Stimulated activated CD4-positive, alpha-beta T cell treated with anti-CD3 and anti-CD28 coated beads, Interleukin-1b, Interleukin-23, amount 100 ng/mL, for 48 hours (primary cell): ENCODE measurements at places on chromosomes 5 and 9.
A peak's percentile ranks its signal among the peaks of the same experiment; 100 is the strongest.

GRCh38 chr9:36992501-36993316, 41.4 kb downstream of the PAX5 start:
- no peak for DNase-seq

GRCh38 chr5:173624282-173624681, 7.8 kb upstream of the BOD1 start:
- no peak for DNase-seq

DNA sequence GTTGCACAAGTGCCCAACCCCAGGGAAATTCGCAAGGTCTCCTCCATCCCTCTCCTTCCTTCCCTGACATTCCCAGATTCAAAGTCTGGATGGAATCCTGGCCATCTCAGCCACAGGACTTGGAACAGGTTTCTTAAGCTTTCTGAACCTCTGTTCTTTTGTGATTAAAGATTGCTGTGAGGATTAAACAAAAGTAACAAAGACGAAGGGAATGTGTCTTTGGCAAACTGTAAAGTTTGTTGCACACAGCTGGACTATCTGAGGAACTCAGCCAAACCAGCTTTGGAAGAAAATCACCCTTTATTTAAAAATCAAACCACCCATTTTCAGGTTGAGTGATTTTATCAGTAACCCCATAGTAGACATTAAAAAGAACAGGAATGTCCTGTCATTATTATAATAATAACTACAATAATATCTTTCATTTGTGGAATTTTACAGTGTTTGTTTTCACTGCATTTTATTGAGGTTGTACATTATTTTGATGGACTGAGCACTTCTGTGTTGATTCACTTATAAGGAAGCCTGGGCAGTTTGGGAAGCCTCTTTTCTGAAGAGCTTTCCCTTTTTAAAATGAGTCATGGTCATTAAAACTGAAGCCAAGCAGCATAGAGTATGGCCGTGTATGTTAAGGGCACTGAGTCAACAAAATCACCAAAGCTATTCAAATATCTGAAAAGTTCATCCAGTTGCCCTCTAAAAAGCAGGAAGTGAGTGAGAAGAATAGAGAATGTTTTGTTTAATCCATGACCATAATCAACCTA, 310.2 kb downstream of the AGTPBP1 start:
- no peak for DNase-seq

DNA sequence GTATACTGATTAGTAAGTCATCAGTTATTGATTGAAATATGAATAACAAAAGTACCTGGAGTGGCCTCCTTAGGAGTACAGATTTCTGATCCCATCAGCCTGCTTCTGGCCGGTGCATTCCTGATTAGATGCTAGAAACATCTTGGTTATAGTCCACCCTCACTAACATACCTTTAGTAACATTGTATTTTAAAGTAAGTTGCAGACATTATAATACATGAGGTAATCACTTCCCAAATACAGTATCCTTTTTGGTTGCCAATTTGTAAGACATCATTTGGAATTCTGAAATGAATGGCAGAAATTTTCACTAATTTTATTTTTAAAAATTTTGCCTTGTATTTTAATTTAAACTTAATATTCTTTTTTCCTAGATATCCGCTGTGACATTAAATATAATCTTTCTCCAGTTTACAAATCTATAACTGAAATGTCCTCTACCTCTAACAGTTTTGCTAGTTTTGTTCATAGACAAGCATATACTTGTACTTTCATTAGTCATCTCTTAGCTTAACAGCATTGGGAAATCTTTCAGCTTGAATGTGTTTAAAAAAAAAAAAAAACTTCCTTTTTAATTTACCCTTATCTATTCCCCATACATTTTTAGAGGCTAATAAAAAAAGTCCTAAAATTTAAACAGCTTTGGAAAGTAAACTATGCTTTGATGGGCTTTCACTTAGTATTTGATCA, 178.9 kb downstream of the XRCC4 start:
- DNase-seq = no peak

- DNase-seq = no peak
Observed at GRCh38 chr5:139976703-139977102, 66.4 kb downstream of the NRG2 start.

- DNase-seq = no peak
Observed at GRCh38 chr5:2373631-2374030, 377.8 kb downstream of the IRX2 start.

DNA sequence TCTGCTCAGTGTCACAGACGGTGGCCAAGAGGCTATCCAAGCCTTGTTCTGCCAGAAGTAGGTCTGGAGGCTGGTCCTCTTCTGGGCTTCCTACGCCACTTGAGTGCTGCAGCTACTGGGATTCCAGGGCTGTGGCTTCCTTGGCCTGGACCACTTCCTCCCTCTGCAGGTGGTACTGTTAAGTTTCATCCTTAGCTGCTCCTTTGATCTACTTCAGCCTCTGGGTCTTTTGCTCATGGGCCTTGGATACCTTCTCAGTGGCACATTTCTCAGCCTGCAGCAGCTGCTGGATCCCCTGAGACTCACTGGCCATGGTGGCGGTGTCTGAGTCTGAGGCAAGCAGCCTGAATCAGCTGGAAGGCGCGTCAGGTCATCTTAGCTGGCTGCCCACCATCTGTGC, 10.3 kb downstream of the CNOT8 start:
- DNase-seq = no peak

- no peak for DNase-seq
Observed at GRCh38 chr5:154244476-154244875, 53.9 kb downstream of the GALNT10 start.

DNA sequence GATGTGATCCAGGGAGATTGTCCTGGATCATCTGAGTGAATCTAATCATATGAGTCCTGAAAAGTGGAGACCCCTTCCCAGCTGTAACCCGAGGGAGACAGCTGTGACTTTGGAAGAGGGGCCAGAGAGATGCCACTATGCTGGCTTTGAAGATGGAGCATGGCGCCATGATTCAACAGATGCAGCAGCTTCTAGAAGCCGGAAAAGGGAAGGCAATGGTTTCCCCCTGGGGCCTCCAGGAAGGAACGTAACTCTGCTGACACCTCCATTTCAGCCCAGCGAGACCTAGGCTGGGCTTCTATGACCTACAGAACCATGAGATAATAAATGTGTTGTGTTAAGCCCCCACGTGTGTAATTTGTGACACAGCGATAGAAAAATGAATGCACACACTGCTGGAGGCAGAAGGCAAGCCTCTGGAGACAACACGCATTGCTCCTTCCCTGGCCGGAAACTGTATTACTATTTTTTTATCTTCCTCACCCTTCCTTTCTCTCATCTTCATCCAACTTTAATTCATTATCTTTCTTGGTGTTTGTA, 16.6 kb upstream of the SARDH start:
- no peak for DNase-seq

GRCh38 chr9:118473521-118473920, 769.3 kb downstream of the TLR4 start:
- no peak for DNase-seq

GRCh38 chr9:16482764-16483163, 387.7 kb downstream of the BNC2 start:
- no peak for DNase-seq

GRCh38 chr5:116771466-116772151, 197.0 kb upstream of the SEMA6A start:
- DNase-seq = no peak

- DNase-seq = peak; percentile 68
Observed at GRCh38 chr9:18255158-18255629, 218.8 kb upstream of the ADAMTSL1 start.

GRCh38 chr5:39478863-39479262, 54.1 kb upstream of the DAB2 start:
- DNase-seq = no peak

- DNase-seq = no peak
Observed at GRCh38 chr5:170986598-170986997, 124.8 kb downstream of the RANBP17 start.

DNA sequence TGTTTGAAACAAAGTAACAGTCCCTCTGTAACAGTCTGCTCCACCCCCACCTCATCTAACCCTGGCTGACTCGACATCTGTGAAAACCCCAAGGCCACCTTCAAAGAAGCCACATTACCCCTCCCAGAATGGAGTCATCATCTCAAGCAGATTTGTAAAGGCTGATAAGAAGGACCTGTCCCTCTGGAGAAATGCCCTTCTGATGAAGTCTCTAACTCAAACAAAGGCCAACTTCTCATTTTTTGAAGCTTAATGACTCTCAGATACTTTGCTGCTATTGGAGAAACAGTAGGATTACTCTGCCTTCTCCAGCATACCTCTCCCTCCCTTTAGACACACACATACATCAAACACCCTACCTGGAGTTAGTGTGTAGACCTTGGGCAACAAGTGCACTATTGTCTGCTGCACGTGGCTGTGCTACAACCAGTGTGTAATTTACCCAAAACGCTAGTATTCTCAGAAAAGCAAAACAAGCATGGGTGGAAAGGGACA, 5.3 kb upstream of the SUSD1 start:
- DNase-seq = peak; percentile 56
